ENCODE measurements at places on chromosomes 3 and 15. TPM values are rescaled to one million over a fixed set of nuclear protein-coding genes. Genes with fewer than 3 reads are reported as not detected.

Gene GOLGA8M
- not detected for total RNA-seq

Gene STRIT1
- total RNA-seq: not detected

Gene CMTM8
- 1.5 TPM for total RNA-seq

Gene CISH
- 0.99 TPM for total RNA-seq

Gene IL17RB
- total RNA-seq: 0.31 TPM

- no peak for ATAC-seq
These were observed 25.2 kb upstream of the ADGRG7 start for GRCh38 chr3:100584101-100584660.

- no peak for ATAC-seq
These were observed 3.6 kb upstream of the NCK1 start for GRCh38 chr3:136858381-136858780.

DNA sequence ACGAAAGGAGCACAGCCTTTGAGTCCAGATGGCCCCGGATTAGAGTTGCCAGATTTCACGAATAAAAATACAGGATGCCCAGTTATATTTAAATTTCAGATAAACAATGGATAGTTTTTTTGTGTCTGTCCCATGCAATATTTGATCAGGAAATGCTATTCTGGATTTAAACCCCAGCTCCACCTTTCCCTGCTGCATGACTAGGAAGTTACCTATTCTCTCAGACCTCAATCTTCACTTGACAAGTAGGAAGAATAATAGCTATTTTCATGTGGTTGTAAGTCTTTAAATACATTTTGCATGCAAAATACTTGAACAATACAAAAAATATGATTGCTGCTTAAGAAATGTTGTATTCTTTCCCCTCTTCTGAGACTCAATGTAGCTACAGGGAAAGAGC, 125.3 kb upstream of the P2RY1 start:
- ATAC-seq: no peak

DNA sequence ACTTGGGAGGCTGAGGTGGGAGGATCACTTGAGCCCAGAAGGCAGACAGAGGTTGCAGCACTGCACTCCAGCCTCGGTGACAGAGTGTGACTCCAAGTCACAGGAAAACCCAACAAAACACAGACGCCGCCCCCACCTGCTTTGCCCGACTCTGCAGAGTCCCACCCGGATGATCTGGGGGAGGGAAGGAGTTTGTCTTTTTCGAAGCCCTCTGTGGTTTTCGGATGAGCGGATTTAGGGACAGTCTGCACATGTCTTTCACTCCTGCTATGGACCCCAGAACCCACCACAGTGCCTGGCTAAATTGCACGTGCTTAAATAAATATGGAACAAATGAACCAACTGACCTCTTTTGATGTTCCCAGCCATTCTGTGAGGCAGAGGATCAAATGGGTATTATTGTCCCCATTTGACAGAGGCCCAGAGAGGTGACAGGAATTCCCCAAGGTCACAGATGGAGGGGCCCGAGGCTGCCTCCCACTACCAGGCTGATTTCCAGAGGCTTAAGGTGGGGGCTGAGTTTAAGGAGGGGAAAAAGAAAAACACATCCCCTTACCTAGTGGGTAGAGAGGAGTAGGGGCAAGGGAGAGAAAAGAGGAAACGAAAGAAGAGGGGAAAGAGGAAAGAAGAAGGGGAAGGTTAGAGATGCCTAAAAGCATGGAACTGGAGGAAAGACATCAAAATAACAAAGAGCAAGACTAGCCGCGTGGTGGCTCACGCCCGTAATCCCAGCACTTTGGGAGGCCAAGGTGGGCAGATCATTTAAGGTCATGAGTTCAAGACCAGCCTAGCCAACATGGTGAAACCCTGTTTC, 59.4 kb upstream of the TFRC start:
- ATAC-seq: no peak

DNA sequence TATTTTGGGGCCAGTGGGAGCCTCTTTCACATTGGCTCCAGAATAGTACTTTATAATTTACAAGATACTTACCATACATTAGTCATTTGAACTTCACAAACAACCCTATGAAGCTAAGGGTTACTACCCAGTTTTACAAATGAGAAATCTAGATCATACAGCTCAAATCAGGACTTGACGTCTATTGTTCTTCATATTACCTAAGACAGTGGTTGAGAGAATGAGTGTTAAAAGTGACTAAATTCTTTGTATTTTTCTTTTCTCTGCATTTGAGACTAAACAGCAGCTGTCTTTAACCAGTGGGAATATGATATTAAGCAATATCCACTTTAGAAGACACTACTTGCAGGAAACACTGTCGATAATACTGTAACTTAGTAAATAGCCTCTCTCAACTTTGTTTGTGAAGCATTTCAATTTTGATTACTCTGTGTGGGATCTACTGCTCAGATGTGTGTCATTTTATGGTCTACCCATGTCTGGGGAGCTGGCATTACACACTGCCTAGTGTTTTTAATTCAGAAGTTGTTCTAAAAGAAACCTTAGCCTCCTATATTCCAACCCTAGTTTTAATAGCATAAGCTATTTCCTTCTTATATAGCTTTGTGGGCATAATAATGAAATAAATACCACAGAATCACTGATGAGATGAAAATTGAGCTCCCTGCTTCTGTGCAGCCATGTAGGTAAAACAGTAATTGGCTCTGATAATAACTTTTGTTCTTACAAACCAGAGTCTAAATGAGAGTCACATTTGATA, 45.9 kb downstream of the IQCH start:
- no peak for ATAC-seq

- ATAC-seq: no peak
These were observed 125.0 kb downstream of the ASB7 start for GRCh38 chr15:100727291-100727851.

- ATAC-seq: no peak
These were observed 60.0 kb upstream of the NMNAT3 start for GRCh38 chr3:139737682-139738361.

GRCh38 chr3:60080648-60081047, 1030.8 kb upstream of the CFAP20DC start:
- ATAC-seq: no peak

Measured in gastroesophageal sphincter (tissue), 4 donors.